Activated CD4-positive, alpha-beta T cell treated with anti-CD3 and anti-CD28 coated beads, Interleukin-2, amount 50 U/mL, for 24 hours (primary cell): ENCODE measurements at places on chromosomes 12 and 14.

DNA sequence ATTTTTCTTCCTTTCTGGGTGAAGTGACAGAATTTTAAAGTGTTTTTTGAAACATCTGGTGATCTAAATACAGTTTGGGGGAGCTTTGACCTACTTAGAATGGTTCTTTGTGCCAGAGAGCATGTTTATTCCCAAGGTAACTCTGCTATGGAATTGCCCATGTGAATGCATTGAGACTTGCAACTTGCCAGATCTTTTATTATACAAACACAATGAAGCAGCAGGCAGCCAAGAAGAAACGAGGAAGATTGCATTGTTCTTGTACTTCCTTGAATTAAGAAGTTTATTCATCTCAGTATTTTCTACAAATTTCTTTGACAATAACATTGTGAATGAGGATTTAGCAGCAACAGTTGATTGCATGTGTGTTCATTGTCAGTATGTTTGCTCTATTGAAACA, 55.5 kb downstream of the FGD4 start:
- no peak for DNase-seq

GRCh38 chr12:93539821-93540220, 32.7 kb upstream of the SOCS2 start:
- no peak for DNase-seq

DNA sequence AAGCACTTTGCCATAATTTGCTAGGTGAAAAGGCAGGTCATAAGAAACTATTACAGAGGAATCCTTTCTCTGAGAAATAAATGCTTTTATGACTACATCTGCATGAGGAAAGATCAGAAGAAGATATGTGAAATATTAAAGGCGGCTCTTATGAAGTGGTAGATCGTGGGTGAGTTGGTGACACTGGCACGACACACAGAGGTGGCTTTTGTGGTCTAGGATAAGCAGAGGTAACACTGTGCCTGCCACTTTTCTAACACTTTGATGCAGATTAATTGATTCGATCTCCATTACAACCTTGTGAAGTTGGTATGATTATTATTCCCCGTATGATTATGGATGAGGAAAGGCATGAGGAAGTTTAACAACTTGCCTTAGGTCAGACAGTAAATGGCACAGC, 60.0 kb upstream of the ELK3 start:
- DNase-seq, result no peak

DNA sequence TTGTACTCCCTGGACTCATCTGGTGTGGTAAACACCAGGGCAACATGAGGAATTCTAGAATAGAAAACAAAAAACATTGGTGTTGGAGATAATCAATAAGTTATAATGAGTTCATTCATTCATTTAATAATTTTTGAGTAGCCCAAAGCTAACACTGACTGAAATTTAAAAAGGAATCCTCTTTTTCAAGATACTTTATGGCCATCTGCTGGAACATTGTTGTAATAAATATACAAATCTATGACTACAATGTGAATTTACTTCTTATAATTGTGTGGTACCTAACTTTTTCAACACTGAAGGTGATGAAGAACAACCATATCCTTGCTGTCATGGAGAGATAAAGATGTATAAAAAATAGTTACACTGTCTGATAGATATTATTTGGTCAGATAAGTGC, 687.3 kb upstream of the MIS18BP1 start:
- no peak for DNase-seq

DNA sequence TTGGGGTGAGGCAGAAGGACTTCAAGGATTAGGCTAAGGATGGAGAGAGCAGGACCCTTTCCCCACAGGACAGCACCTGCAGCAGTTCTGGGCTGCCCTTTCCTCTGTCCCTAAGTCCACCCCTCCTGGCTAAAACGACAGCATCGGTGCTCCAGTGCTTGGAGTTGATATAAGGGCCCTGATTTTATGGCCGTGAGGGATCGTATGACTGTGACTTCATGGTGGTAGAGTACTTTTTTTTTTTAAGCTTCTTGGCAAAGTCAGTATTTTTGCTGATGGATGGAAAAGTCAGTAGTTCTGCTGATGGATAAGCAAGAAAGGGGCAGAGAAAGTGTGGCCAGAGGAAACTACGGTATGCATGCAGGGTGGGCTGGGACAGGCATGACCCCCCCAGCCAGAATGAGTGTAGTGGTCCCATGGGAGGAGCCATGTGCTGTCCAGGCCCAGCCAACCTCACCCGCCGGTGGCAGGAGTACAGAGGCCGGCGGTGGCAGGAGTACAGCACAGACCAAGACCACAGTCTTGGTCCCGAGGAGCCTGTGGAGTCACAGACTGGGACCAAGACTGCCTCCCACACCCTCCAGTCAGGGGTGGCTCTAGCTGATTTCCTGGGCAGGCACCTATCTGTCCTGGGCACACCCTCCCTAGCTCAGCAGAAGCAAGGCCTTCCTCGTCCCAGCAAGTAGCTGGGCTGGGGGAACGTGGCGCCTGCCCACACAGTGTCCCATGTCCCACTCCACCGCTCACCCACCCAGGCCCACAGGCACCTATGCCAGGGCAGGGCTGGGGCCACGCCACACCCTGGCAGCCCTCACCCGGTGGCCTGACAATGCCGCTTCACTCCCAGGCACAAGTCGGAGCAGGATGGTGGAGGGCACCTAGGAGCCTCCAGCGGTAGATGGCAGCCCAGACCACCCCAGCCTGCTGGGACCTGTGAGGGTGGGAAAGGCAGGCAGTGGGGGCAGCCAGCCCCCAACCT, 46.3 kb downstream of the CCDC88C start:
- no peak for DNase-seq

DNA sequence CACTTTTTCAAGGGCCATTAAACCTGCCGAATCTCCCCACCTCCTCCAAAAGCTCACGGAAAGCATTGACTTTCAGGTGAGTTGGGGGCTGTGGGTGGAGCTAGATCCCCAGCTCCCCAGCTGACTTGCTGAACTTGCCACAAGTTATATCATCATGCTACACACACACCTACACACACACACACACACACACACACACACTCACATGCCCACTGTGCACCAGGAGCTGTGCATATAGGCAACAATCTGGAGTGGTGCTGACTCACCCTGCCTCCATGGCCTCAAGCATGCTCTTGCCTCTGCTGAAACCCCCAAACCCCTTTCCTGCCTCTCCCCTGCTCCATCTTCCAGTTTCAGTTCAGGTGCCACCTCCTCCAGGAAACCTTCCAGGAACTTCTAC, 26.1 kb downstream of the SERPINA3 start:
- no peak for DNase-seq

GRCh38 chr14:51386411-51386810, 146.4 kb downstream of the TMX1 start:
- DNase-seq, result no peak

GRCh38 chr12:70096759-70097410, 146.3 kb upstream of the CNOT2 start:
- DNase-seq, result no peak

DNA sequence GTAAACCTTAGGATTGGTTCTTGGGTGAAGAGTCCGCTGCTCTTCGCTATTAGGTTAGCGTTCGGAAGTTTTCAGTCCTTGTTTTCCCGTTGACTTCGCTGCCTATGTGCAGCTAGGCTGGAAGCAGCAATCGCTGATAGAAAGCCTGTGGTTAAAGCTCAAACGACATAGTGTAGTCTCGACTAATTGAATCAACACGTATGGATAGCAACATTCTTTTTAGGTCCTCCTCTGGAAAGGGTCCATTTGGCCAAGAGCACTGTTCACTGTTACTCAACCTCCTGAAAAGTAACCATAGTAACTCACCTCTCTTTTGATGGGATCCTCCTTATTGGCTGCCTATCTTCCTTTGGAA, 355.5 kb downstream of the SNAPC1 start:
- no peak for DNase-seq

- DNase-seq, result no peak
These were observed 14.0 kb downstream of the CEP83 start for GRCh38 chr12:94445662-94446061.

DNA sequence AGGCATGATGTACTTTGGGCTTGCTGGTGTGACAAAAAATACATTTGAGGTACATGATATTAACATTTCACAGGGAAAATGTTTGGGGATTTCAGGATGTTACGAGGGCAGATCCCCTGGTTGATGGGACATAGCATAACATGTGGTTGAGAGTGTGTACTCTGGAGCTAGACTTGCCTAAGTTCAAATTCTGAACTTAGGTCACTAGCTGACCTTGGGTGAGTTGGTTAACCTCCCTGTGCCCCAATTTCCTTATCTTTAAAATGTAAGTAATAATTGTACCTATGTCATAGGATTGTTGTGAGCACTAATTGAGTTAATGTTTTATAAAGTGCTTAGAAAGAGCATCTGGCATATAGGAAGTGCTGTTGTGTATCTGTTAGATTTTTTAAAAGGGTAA, 64.7 kb upstream of the ATF1 start:
- no peak for DNase-seq

DNA sequence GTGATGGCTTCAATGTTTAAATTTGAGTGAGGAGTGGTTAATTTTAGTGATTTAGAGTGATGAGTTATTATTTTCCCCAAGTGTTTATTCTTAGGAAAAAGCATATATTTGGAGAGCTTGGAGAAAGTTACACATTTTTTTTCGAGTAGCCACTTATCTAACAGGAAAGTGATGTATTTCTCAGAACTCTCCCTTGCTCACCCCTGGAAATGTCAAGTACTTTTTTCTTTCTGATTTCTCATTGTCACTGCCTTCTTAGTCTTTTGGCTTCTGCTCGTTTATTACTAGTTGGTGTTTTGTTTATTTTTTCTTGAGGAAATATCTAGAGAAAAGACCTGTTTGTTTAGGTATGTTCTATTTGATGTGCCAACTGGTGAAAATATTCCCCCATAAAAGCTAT, 58.8 kb downstream of the AEBP2 start:
- DNase-seq, result no peak

DNA sequence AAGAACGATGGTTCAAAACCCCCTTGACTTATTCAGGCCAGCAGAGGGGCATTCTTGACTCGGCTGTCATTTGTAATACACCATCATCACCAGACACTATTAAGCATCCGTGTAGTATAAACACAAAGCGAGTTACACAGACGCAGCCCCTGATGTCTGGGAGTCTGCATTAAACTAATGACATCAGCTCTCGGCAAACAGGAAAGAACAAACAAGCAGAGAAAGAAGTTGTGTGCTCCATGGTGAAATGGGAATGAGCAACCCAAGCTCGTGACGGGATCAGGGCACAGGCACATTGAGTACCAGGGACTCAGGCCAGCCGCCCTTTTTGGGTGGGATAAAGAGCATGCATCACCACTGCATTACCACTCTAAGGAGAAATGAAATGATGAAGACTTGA, 460.1 kb downstream of the MED13L start:
- DNase-seq, result no peak

- DNase-seq, result no peak
These were observed 70.8 kb upstream of the LTA4H start for GRCh38 chr12:96106137-96106536.

GRCh38 chr12:94225947-94226630, 77.7 kb downstream of the PLXNC1 start:
- DNase-seq, result no peak

GRCh38 chr12:20420557-20420956, 52.2 kb downstream of the PDE3A start:
- DNase-seq, result no peak

DNA sequence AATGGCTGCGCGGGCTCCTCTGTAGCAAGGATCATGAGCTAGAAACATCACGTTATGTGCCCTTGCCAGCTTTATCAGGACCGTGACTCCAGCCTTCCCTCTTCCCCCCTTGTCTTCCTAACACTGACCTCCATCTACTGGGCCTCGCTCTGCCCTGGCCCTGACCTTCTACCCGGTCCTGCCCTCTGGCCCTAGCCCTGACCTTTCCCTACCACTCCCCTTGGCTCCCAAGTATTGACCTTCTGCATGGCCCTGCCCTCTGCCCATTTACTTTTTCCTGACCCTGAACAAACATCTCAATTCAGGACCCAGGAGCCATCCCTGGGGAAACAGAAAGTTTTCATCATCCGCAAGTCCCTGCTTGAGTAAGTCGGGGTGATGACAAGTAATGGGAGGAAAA, 2.0 kb downstream of the SOAT2 start:
- DNase-seq, result no peak

GRCh38 chr14:52031781-52032180, 37.1 kb downstream of the NID2 start:
- DNase-seq, result no peak

DNA sequence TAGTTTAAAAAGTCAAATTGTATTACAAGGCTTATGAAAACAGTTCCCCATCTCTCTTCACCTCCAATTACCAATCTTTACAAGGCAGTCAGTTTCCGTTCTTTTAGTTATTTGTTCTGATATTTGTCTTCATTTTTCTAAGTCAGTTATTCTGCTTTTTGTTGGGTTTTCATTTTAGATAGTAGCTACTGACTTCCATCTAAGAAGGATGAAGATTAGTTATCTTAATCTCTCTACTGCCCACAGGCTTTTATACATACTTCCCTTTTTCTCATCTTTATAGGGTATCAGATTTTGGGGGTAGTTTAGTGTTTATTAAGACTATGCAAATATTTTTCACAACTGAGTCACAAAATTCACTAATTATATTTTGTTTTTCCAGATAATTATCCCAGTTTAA, 38.4 kb downstream of the FRS2 start:
- no peak for DNase-seq

GRCh38 chr12:29159661-29160060, 10.6 kb downstream of the FAR2 start:
- no peak for DNase-seq

GRCh38 chr12:6607751-6608591, 792 bp upstream of the CHD4 start:
- peak; percentile 55 for DNase-seq

GRCh38 chr12:62164036-62164435, 96.2 kb upstream of the USP15 start:
- no peak for DNase-seq
